C1 segment of cervical spinal cord (tissue), 14 donors: ENCODE measurements at places on chromosomes 7 and 10.

DNA sequence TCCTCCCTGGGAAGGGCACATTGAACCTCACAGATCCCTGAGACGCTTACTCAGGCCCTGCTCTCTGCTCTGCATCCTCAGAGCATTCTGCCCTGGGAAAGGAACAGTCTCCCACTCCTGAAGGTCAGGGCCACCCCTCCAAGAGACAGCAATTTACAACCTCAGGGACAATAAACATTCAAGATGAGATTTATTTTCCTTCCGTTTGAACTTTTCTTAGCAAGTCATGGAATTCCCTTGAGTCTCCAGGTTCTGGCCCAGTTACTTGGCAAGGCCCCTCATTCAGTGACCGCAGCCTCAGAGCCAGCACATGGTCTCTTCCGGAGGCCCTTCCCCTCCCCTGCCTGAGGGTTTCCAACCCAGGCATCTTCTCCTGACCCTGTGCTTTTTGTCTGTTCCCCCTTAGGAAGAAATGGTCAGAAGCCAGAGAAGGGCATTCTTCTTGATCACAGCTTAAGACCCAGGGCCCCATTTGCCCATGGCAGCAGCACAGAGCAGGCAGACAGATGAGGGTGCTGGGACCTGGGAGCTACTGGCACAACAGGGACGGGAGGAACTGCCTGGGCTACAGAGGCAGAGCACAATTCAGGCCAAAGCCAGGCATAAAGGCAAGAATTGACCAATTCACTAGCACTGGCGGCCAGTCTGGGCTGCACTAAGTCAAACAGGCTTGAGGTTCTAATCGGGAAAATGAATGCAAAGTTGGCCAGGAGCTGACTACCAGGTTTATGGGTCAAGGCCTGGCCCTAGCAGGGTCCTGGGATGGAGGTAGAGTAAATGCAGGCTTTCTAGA is 56.7 kb downstream of the VSTM4 start:
- DNase-seq, result no peak

GRCh38 chr7:111554086-111554485 is 8.2 kb downstream of the IMMP2L start:
- DNase-seq, result no peak

DNA sequence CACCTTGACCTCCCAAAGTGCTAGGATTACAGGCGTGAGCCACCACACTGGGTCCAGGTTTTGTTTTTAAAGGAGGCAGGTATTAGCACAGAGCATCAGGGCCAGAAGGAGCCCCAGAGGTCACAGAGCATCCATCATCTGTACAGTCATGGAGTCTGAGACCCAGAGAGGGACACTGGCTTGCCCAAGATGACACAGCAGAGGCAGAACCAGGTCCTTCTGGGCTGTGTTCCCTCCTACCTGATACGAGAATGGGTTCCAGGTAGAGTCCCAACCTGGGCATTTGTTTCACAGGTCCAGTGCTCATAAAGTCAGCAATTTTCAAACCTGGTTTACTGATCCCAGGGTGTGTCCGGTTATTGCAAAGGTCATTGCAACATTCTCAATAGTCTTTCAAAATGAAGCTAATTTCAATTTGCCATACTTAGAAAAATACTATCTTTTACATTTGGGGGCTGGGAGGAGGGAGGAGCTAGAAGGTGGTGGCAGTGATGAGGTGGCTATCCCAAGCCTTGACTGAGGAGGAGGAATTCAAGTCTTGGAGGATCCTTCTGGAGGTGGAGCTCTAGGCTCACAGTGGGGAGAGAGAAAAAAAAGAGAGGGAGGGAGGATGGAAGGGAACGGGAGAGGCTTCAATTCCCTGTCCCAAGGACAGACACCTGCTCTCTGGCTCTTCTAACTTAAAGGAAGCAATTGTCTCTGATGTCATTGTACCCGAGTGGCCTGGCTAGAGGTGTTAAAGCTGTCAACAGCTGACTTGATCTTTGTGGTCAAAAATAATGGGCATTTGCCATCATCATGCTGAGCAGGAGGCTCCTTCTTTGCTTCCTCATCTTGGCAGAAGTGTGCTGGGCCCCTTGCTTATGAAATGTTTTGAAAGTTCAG is 8.1 kb downstream of the MXI1 start:
- no peak for DNase-seq

GRCh38 chr10:15472431-15473395 is 101.6 kb upstream of the FAM171A1 start:
- no peak for DNase-seq

- DNase-seq, result no peak
These were observed 300.5 kb upstream of the MYO3A start for GRCh38 chr10:25633542-25633941.

DNA sequence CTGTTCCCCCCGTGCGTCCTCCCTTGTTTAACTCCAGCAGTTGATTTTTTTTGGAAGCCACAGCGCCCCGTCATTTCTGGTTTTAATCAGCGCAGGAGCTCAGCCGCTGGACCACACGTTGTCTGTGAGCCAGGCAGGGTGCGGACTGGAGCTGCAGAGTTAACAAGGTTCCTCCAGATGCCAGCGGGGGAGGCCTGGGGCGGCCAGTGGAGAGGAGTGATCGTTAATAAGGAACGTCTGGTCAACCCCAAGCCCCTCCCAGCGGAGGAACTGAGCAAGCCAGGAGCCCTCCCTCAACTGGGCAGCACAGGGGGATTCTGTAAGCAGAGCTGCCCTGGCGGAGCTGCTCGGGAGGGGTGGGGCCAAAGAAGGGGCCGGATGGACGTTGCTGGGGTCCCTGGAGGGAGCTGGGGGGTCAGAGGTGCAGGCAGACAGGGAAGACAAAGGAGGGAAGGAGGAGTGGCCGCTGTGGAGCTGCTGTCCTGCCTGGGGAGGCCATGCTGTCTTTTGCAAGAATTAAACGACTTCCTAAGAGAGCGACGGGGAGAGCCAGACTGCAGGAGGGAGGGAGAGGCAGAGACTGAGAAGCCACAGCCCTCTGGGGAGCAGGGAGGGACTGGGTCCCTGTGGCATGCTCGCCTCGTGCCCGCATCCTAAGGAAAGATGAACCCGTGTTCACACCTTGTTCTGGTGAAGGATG is 537.1 kb upstream of the FOXK1 start:
- no peak for DNase-seq

DNA sequence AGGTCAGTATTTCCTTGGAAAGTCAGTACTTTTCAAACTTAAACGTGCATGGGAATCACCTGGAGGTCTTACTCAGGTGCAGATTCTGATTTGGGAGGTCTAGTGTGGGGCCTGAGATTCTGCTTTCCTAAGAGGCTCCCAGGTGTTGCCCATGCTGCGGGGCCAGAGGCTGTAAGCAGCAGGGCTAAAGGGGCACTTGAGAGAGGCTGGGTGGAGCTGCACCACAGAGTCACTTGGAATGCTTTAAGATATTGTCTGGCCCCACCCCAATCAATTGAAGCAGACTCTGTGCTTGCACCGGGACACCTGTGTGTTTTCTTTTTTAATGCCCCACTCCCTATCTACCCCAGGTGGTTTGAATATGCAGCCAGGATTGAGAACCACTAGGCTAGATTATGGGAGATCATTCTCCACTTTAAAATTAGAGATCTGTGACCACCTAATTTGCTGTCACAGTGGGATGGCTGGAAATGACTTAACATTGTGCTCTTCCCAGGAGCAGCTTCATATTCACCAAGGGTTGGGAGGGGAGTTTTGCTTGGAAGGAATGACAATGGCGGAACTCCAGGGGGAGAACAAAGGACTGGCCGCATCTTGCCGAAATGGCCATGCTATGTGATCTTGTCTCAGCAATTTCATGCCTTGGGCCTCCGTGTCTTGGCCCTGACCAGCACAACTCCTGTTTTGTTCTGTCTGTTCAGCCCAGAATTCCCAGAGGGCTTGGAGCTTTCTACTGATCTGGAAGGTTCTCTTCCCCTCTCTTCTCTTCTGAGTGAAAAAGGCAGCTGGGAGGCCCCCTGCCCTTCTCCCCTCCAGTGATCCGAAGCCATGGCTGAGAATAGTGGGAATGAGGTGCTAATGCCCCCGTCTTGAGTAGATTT is 80.2 kb downstream of the FAM241B start:
- no peak for DNase-seq

- DNase-seq, result no peak
These were observed 4.2 kb downstream of the AHR start for GRCh38 chr7:17302575-17303142.

- DNase-seq, result no peak
These were observed 99.1 kb downstream of the UNCX start for GRCh38 chr7:1331561-1332467.

- DNase-seq, result no peak
These were observed 520.2 kb upstream of the GRM3 start for GRCh38 chr7:86123476-86123875.

DNA sequence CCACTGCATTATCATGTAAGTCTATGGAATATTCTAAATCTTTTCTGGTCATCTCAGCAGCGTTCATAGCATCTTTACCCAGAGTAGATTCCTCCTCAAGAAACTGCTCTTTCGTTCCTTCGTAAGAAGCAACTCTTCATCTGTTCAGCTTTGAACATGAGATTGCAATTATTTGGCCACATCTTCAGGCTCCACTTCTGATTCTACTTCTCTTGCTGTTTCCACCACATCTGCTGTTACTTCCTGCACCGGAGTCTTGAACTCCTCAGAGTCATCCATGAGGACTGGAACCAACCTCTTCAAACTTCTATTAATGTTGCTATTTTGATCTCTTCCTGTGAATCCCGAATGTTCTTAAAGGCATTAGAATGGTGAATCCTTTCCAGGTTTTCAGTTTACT is 12.7 kb downstream of the CHST12 start:
- no peak for DNase-seq

- DNase-seq, result no peak
These were observed 13.8 kb upstream of the CYP3A5 start for GRCh38 chr7:99693427-99694200.

- no peak for DNase-seq
These were observed 64.1 kb downstream of the CAV1 start for GRCh38 chr7:116588641-116589594.

DNA sequence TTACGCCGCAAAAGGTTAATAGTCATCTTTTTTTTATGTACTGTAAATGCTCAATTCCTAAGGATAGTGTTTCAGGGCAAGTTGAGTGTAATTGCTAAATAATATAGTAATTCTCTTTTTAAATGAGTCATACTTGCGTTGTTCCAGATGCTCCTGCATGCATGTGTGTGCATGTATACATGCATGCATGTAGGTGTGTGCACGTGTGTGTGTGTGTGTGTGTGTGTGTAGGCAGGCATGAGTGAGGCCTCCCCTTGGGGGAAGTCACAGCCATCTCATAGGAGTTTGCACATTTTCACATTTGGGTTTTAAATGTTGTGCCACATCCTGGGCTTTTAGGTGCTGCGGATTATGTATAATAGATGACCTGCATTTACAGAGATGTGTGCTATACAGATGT is 1095.8 kb downstream of the KCNMA1 start:
- no peak for DNase-seq

- no peak for DNase-seq
These were observed 273.1 kb downstream of the XPNPEP1 start for GRCh38 chr10:109650228-109650627.
